Erythroblast (primary cell): ENCODE measurements at places on chromosomes 1 and 21.
A peak's percentile ranks its signal among the peaks of the same experiment; 100 is the strongest.

DNA sequence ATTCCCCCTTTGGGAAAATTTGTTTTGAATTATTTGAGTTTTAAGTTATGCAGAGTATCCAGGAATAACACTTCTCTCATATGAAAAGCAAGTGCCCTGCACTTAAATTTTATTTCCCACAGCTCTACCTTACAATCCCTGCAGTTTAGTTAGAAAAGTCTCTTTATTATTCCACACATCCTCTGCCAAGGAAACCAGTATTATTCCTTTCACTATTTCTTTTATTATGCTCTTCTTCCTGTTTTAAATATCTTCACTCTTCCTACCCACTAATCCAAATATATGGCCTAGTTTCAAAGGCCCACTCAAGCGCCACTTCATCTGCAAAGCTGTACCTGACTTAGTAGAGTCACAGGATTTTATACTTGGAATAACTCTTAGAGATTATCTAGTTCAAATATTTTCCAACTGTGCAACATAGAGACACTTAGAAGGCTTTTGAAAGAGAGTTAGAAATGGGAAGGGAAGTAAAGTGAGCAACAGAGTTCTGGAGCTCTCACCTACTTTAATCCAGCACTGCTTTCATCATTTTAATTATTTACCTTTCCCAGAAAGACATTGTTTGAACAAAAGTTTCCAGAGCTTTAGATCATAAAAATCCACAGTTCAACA lies 97.2 kb upstream of the LYPLAL1 start:
- no peak for DNase-seq

DNA sequence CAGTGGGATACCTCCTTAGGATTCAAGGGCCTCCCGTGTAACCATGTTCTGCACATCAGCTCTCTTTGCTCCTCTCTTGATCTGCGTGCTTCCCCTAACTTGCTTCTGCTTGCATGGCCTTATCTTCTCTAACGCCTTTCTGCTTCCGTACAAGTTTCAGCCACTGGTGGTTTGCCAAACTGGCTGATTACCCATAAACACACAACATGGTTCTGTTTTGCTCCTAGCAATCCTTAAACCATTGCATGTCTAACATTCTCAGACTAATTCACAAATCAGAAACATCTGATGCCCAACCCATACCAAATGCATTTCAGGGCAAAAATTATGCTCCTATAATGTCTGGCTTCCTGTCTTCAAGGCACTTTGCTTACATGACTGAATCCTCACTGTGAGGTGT lies 166.4 kb downstream of the PBX1 start:
- DNase-seq = peak; percentile 54

DNA sequence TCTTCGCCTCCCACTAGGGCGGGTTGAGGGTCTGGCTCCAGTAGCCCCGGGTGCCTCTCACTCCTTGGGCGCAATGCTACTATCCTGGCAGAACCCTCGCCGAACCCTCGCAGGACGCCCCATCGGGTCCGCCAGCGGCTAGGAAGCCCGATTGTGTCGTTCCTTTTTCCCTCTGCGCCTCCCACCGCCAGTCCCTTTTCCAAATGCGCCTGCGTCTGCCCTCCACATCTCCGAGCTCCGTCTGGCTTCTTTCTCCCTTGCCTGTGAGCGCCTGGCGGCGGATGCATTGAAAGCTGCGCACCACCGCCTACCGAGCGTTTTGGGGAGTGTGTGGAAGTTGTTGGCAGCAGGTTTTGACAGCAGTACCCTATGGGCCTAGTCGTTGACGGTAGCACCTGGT lies 1.0 kb upstream of the DIRAS3 start:
- no peak for DNase-seq

DNA sequence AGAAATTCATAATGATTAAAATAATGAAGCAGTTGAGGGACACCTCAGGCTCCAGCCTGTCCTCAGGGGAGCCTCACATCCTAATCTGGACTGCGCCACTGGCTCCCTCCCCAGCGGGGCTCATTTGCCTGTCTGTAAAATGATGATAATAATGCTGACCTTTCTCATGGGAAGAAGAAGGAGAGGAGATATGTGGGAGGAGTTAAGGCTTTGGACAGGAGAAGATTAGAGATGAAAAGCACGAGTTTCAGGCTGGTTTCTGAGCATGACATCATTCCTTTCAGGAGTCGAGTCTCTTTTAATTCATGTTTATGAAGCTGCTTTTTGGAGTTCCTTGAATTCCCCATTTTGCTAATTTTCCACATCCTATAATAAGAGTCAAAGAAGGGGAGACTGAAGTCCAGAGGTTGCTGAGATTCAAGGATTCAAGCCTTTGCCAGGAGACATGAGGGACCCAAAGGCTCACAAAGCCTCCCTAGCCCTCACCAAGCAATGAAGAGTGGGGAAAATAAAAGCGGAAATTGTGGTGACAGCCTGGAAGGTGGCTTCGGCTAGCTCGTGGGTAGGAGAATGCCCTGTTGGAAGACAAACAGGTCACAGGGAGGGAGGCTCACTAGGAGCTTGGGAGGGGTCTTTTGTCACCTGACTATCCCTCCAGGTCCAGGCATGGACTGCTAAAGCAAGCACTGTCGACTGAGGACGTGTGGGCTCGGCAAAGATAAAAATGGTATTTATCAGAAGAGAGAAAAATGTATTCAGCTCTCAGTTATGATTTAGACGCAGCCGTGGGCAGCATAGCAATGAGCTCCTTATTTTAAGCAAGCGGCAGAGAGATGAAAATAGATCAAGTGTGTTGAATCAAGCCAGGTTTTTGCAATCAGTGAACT lies 27.5 kb upstream of the STMN1 start:
- peak; percentile 94 for DNase-seq

DNA sequence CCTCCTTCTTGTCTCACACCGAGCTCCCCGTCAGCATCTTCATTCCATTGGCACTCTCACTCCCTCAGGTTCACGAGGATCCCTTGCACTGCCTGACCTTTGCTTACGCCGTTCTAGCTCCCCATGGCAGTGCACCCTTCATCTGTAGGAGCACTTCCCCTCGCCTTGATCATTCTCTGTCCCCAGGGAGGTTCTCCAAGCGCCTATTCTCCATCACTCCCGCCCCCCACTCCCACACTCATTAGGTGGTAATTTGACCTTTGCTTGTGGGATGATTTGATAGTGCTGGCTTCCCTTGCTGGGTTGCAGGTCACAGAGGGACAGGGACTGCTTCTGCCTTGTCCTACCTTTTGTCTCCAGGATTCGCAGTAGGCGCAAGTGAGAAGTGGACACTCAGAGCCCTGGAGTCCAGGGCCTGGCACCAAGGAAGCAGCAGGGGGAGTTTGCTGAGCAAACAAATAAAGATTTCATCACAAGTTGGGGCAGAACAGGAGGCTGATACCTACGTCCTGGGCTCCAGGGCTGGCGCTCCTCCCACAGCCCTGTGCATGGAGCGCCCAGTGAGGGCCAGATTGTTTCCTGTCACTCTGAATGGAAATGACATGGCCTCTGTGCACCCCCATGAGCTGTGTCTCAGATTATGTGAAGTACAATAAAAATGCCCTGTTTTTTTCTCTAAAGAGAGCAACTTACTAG lies 82.0 kb upstream of the RUNX3 start:
- DNase-seq = no peak

GRCh38 chr1:198121056-198121826 lies 35.6 kb upstream of the NEK7 start:
- DNase-seq = peak; percentile 41

DNA sequence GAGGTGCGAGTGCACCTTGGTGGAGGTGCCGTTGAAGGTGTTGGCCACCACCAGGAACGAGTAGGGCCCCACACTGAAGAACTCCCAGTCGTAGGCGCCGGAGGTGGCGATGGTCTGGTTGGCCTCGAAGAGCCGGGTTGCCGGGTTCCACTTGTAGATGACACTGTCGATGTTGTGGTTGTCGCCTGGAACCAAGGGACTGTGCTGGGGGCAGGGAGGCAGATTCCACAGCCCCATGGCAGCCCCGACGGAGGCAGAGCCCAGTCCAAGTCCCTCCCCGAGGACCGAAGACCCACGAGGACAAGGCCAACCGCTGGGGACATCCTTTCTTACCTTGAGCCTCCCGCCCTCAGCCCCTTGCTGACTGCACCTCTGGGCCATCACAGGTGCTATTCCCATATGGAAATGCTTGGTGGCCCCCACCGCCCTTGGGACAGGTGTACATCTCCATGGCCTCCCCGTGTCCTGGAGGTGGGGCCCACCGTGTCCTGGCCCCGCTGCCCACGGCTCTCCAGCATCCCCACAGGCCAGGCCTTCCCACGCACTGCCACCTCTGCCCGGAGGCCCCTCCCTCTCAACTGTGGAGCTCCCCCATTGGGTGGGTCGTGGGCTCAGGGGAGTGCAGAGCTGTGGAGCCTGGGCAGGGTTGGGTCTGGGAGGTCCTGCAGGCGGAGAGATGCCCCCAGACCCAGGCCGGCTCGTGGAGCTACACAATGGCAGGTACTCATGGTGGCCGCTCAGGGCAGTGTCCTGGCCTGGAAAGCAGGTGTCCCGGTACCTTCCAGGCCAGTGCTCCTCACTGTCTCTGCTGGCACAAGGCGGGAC lies 17.9 kb downstream of the KRTAP10-1 start:
- DNase-seq = no peak

- DNase-seq = no peak
Observed at GRCh38 chr1:27000817-27001460, 7.4 kb downstream of the TRNP1 start.

DNA sequence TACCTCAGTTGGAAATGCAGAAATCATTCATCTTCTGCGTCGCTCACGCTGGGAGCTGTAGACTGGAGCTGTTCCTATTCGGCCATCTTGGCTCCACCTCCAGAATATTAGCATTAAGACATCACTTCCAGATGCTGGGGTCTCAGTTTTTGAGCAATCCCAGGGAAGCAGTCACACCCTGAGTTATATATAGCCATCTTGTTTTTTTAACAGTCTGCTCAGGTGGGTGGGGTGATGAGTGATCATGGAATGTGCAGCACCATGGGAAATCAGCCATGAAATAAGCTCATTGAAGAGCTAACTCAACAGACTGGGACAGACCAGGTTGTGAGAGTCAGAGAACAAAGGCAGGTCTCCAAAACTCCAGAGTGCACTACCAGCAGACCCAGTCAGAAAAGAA lies 27.0 kb upstream of the HMGB4 start:
- DNase-seq = no peak

DNA sequence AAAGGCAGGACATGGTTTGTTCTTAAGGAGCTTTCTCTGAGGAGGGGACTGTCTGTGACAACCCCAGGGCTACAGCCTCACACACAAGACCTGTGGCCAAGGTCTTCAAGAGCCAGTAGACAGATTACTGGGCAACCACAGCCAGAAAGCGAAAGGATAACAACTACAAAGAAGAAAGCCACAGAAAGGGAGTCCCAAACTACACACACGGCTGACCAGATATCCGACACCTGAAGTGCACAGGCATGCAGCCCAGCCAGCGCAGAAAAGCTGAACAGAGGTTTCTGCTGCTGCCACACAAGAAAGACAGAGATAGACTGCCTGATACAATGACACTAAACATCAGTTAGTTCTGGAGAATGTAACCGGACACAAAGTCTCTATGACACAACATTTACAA lies 21.4 kb upstream of the NADK start:
- no peak for DNase-seq

- DNase-seq = no peak
Observed at GRCh38 chr1:164780111-164780812, 221.3 kb downstream of the PBX1 start.

DNA sequence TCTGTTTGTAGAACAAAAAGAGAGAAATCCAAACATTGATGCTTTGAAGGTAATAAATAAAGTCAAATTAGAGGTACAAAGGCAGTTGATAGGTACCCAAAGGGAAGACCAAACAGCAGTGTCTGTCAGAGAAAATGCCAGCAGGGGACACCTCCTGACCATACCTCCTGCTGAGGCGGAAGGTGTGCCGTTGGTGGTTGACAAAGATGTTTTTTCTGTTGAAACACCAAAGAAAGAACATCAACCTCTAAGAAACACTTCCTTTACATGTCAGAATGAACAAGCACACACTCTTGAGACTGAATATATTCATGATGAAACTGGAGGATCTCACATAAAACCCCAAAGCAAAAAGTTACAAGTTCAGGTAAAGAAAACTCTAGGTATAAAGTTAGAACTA lies 128.3 kb downstream of the MACF1 start:
- no peak for DNase-seq

DNA sequence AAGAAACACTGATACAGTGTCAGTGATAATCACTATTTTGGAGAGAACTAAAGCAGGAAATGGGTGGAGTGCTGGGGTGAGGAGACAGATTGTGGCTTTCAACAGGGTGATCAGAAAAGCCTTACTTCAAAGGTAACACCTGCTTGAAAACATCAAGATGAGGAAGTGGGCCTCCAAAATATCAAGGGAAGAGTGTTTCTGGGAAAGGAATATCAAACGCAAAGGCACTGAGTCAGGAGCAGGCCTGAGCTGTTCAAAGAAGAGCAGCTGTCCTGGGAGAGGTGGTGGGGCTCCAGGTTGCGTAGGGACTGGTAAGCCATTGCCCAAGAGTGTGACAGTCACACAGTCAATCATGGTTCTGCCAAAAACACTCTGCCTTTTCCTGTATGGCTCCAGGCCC lies 47.1 kb upstream of the ATP1A1 start:
- DNase-seq = no peak

DNA sequence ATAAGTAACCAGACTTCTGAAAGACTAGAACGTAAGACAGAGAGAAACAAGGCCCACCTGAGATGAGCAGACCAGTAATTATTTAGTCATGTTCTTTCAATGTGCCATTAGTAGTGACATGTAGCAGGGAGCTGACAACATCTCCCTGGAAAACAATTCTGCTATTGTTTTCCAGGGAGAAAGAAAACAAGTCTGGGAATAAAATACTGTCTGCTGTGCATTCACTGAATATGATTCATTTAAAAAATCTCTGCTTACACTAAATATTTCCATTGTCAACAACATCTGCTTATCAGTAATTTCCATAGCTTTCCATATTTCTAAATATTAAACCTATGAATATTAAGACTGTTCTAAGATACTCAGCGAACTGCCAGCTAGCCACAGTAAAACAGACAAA lies 80.0 kb downstream of the VCAM1 start:
- no peak for DNase-seq

DNA sequence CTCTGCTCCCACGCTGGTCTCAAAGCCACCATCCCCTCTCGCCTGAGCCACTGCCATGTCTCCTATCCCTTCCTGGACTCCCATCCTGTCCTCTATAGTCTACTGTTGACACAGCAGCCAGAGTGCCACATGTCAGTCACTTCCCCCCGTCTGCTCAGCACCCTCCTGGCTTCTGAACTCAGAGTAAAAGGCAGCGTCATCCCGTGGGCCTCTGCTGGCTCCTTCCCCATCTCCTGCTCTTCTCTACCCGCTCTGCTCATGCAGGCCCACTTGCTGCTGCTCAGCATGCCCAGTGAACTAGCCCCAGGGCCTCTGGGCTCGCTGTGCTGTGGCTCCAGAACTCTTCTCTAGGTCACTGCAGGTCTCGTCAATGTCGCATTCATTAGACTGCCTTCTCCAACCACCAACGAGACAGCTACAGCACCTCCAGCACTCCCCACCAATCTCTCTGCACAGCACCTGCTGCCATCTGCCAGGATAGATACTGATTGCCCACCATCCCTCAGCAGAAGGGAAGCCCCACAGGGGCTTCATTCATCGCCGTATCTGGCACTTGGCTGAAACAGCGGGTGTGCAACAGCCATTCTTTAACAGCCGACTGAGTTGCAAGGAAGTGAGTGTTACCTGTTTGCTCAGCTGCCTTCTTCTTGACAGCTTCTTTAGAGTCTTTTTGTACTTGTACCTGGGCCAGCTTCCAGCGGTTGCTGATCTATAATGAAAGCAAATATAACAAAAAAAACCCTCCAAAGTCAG lies 11.8 kb upstream of the SRM start:
- no peak for DNase-seq

- DNase-seq = no peak
Observed at GRCh38 chr1:234537236-234537635, 58.3 kb upstream of the TARBP1 start.
